ENCODE measurements at places on chromosomes 12 and 14.

DNA sequence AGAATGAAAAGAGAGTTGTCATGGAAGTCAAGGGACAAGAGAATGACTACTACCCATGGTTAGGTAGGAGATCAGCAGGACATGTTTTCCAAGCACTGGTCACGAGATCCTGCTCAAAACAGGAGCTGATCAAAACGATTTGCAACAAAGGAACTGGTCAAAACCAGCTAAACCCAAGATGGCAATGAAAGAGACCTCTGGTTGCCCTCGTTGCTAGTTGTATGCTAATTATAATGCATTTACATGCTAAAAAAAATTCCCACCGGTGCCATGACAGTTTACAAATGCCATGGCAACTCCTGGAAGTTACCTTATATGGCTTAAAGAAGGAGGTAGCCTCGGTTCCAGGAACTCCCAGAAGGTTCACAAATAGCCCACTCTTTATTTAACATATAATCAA, 95.0 kb upstream of the OTX2 start:
- no peak for DNase-seq

DNA sequence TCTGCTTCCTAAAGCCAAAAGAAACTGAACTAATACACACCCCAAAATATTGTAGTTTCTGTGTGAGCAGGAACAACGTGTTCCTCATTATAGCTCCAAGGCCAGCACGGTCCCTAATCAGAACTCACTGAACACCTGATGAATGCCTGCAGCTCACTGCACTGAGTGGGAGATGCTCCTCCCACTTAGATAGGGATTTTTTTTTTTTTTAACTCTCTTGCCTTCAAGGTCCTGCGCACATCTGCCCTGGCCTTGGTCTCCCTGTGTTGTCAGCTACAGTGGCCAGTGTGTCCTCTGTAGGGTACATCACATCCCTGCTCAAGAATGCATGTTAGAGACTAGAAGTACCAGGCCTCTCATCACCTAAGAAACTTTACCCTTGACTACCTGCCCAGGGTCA, 44.3 kb upstream of the TMPO start:
- no peak for DNase-seq

DNA sequence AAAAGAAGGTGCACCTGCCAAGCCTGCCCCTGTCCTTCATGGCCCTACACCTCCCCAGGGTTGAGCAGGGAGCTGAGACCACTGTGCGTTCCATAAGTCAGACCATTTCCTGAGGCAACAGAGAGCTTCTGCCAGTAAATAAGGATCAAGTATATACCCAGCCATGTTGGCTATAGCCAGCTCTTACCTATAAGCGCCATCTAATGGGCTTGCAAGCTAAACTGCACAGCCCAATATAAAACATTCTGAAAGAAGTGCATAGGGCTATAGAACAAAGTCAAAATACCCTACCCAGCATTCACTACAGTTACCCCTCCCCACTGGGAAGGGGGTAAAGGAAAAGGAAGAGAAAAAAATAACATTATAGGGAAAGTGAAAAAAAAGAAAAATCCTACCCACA, 59.3 kb upstream of the SCAF11 start:
- no peak for DNase-seq

DNA sequence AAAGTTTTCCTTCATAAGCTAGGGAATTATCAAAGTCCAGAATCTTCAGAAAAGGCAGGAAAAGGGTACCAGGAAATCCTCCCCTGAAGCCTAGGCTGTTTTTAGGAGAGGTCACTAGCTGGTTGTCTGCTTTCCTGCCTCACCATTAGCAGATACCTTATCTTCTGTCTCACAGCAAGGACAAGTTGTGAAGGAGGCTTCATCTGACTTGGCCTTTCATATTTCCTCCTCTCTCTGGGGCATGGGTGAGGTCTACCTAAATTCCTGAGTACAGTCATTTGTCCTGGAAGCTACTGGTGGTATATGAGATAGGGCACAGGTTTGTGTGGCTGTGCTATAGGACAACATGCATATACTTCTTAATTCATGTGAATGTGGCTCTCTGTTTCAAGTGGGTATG, 2.3 kb downstream of the FOXJ2 start:
- DNase-seq: no peak

GRCh38 chr12:117189725-117190209, 503 bp downstream of the FBXO21 start:
- DNase-seq: peak; percentile 60

- no peak for DNase-seq
Measured at GRCh38 chr12:52052468-52053186, 1.4 kb downstream of the NR4A1 start.

- DNase-seq: no peak
Measured at GRCh38 chr12:32512379-32512778, 113.0 kb downstream of the FGD4 start.

DNA sequence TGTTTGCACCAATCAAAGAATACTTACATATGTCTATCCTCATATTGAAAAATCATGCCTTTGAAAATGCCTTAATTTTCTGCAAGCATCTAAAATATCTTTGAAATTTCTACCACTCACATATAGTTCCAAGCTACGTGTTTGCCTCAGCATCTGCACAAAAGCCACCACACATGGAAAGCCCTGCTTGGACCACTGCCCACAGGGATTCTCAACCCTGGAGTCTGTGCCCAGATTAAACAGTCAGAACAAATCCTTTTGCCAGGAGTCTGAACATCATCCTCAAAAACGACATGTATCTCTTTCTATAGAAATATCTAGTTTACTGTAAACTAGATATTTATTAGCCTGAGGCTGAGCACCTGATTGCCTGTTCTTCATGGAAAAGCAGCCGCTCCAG, 32.6 kb downstream of the ARMH4 start:
- no peak for DNase-seq

DNA sequence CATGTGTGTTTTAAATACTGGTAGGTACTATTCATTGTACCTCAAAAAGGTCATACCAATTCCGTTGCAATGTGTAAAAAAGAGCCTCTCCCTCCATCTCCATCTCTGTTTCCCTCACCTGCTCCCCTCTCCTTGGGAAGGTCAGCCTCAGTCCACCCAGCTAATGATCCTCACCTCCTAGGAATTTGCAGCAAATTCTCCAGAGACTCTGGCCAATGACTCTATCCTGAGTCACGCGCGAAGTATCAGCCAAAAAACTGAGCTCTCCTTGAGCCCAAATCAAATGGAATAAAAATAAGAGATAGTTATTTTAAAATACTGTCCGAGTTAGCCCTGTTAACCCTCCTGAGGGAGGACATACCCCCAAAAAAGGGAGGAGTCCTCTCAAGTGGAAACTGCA, 148.4 kb downstream of the DPF3 start:
- peak; percentile 85 for DNase-seq

DNA sequence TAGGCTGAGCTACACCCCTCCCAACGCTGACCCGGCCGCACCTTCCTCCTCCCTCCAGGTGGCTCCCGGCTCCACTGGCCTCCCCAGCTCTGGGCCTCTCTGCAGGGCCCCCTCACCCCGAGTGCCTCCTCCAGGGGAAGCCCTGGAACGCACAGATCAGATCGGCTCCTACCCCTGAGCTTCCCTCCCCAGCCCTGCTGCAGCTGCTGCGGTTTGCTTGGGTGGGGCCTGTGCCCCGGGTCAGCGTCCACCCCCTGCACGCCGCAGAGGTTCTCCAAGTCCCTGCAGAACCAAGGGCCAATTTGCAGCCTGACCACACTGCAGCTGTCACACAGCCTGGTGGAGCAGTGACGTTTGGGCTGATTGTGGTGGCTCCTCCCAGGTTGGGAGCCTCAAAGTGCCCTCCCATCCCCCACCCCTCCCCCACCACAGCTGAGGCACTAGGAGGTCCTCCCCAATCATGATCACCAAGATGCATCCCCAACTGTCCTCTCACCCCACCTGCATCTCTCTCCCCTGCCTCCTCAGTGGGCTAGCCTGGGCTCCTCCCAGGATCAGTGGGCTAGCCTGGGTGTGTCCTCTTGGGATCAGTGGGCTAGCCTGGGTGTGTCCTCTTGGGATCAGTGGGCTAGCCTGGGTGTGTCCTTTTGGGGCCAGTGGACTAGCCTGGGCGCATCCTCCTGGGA, 12.8 kb upstream of the FBRSL1 start:
- DNase-seq: no peak

GRCh38 chr12:6613776-6614512, 6.8 kb upstream of the CHD4 start:
- peak; percentile 95 for DNase-seq

DNA sequence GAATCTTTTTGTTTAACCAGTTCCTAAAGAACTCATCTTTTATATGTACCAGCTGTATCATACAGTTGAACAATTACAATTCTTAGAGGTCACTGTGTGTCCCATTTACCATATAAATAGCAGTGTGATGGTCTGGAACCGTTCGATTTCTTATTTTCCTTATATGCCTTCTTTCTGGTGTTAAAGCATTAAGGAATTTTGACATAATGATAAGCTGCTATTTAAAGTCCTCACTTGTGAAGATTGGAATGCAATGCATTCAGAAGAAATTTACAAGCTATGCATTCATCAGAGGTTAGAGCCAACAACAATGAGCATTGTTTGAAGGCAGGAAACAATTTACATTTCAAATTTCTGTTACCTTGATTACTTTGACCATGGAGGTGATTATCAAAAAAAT, 80.0 kb upstream of the PRICKLE1 start:
- DNase-seq: no peak

DNA sequence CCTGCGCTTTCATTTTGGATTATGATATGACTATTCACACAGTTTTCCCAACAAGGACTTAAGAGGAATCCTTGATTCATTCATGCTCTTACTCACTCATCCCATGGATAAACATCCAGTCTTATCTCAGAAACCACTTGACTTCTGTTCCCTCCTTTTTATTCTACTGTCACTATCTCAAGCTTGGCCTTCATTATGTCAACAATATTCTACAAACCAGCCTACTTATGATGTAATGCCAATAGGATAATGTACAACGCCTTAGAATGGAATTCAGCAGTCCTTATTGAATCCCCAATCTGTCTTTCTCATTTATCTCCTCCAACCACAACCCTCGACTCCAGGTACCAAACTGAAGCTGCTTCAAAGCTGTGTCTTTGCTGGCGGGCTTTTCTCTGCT, 448.5 kb downstream of the PDZRN4 start:
- no peak for DNase-seq

- DNase-seq: no peak
Measured at GRCh38 chr14:104581521-104581920, 2.0 kb downstream of the C14orf180 start.

DNA sequence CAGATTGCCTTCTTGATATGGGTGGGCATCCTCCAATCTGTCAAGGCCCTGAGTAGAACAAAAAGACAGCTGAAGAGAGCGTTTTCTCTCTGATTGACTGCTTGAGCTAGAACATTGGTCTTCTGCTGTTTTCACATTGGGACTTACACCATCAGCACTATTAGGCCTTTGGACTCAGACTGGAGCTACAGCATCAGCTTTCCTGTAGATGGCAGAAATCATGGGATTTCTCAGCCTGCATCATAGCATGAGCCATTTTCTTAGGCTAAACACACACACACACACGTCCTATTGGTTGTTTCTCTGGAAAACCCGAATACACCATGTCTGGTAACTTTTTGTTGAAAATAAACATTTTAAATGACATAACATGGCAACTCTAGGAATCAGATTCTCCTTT, 15.8 kb upstream of the PPM1A start:
- no peak for DNase-seq

GRCh38 chr12:90826036-90826435, 128.9 kb downstream of the CCER1 start:
- no peak for DNase-seq

- no peak for DNase-seq
Measured at GRCh38 chr12:47885012-47885501, 19.7 kb downstream of the VDR start.

- no peak for DNase-seq
Measured at GRCh38 chr14:22388669-22389595, 200.1 kb downstream of the DAD1 start.

DNA sequence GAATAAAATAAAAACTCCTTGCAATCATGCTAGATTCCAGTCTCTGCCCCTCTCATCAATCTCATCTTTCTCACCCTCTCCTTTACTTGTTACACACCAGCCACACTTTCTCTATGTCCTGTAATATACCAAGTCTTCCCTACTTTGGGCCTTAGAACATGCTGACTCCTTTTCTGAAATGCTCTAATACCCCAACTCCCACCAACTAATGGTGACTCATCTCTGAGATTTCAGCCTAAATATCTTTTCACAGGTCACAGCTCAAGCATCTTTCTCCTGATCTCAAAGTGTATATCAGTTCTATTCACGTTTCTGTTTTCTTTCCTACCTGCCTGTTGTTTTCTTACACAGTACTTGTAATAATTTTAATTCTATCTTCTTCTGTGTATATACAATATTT, 378.9 kb upstream of the PRICKLE1 start:
- DNase-seq: no peak

GRCh38 chr12:38956337-38956736, 50.9 kb upstream of the CPNE8 start:
- DNase-seq: no peak

DNA sequence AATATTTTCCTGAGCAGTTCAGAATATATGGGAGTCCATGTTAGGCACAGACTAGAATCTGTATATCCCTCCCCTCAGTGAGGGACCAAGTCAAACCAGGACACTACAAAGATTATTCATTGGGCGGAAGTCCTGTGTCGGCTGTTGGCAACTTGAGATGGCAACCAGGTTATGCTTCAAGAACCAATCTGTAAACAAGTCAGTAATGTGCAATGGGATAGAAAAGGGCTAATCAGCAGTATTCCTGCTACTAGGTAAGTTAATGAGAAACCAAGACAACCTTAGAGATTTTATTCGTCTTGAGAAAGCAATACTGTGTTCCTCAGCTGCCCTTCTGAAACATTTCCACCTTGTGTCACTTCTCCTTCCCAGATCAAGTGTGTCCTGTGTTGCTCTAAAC, 26.4 kb downstream of the ARG2 start:
- DNase-seq: no peak

DNA sequence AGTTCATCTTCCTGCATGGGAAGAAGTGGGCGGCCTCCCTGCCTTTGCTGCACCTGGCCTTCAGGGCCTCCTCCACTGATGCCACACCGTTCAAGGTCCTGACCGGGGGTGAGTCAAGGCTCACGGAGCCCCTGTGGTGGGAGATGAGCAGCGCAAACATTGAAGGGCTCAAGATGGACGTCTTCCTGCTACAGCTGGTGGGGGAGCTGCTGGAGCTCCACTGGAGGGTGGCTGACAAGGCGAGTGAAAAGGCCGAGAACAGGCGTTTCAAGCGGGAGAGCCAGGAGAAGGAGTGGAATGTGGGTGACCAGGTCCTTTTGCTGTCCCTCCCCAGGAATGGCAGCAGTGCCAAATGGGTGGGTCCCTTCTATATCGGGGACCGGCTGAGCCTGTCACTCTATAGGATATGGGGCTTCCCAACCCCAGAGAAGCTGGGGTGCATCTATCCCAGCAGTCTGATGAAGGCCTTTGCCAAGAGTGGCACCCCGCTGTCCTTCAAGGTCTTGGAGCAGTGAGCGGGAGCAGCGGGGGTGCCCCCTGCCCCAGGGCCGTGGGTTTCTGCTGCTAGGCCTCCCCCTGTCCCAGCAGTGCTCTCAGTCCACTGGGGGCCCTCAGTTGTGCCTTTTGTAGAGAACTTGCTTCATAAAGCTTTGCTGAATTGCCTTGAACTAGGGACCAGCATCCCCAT, 12.4 kb downstream of the CBLN3 start:
- no peak for DNase-seq

- no peak for DNase-seq
Measured at GRCh38 chr12:106672314-106673025, 89.7 kb downstream of the RFX4 start.
